Activated CD4-positive, alpha-beta T cell treated with anti-CD3 and anti-CD28 coated beads, Interleukin-2, amount 10 ng/mL, durations not matched to agents 7 days and 5 days (primary cell): ENCODE measurements at places on chromosomes 6 and 20. TPM values are rescaled to one million over a fixed set of nuclear protein-coding genes. Genes with fewer than 3 reads are reported as not detected.

Gene HLA-DQA2
- total RNA-seq, result 0.27 TPM

Gene C6orf163
- total RNA-seq, result 2.3 TPM

Gene HCRTR2
- total RNA-seq, result not detected

Gene NKX2-2
- total RNA-seq, result not detected

Gene SLC44A4
- total RNA-seq, result 0.15 TPM

DNA sequence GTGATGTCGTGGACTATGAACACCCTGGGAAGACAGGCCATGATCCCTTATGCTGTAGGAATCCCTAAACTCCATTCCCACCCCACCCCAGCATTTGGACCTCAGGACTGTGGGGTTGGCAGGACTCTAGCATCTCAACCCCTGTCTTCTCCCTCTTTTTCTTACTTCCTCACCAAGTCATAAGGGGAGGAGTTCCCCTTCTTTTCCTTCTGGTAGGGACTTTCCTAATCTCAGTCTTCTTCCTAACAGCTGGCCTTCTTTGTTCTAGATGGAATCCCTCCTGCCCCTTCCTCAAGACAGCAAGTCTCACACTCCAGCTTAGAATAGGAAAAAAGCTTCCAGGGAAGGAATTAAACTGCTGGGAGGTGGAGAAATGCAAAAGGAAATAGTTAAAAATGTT is 2.3 kb upstream of the SIRPB2 start:
- H3K4me1 ChIP-seq, result peaks cover 23% of the 10 kb centered on the region
- no peaks in the 10 kb centered on the region for H3K36me3 ChIP-seq
- H3K4me3 ChIP-seq, result no peak overlapping the region
- DNase-seq, result no peak

DNA sequence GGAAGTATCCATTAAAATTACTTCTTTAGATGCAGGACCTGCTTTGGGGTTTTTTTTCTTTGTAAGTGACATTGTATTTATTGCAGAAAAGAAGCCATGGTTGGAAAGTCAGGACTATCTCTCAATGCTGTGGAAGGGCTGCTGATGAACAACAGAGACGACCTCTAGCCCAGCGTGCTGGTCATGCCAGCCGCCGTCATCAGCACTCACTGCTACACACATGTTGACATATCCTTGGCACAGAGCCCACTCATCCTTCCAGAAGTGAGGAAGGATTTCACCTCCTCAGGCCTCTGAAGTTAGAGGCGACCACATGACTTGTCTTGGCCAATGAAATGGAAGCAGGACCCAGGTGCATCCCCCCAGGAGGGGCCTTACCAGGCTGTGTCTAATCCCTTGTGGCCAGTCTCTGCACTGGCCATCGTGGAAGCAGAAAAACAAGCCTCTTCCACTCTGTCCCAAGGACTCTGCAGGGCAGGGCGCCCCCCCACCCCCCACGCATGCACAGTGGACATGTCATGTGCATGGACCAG is 343.5 kb downstream of the TAF4 start:
- no peak overlapping the region for H3K4me3 ChIP-seq
- no peak overlapping the region for H3K27ac ChIP-seq
- no peak for DNase-seq
- H3K36me3 ChIP-seq, result no peaks in the 10 kb centered on the region
- no peaks in the 10 kb centered on the region for H3K27me3 ChIP-seq
- peaks cover 9% of the 10 kb centered on the region for H3K4me1 ChIP-seq

DNA sequence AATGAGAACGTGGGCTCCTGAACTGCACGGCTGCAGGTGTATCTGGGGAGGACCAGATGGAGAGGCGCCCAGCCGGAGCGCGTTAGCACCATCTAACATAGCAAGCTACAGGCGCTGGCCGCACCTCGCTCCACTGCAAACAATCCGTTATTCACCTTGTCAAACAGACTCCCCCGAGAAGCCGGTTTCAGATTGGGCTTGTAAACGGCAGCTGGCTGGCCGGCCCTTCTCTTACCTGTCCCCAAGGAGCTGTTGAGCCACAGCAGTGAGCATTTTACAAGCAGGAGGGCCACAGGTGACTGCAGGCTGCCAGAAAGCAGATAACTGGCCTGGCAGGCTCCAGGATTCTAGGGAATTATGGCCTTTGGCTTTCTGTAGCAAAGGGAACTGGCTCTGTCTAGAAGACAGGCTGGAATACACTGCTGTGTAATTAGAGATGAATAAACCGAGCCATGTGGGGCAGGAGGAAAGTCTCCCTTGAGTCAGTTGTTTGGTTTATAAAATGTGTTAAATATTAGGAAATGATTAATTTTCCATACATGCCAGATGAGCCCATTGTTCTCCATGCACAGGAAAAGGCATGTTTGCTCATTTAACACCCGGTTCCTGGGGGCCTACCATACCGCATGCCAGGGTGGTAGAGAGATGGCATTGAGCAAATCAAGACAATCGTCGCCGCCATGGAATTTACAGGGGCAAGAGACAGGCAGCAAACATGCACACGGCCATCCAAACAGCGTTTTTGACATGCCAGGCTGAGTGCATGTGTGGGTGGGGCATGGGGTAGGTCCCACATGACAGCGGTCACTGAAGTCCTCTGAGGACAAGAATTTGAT is 159.3 kb downstream of the NFATC2 start:
- no peak for DNase-seq
- no peak overlapping the region for H3K27ac ChIP-seq
- peaks cover 35% of the 10 kb centered on the region for H3K4me1 ChIP-seq
- no peak overlapping the region for H3K4me3 ChIP-seq
- no peaks in the 10 kb centered on the region for H3K27me3 ChIP-seq

- H3K4me1 ChIP-seq, result no peaks in the 10 kb centered on the region
- peaks cover 2% of the 10 kb centered on the region for H3K36me3 ChIP-seq
- H3K27ac ChIP-seq, result no peak overlapping the region
- H3K27me3 ChIP-seq, result no peaks in the 10 kb centered on the region
- H3K4me3 ChIP-seq, result no peak overlapping the region
Measured at GRCh38 chr20:30811885-30812671, 445.4 kb upstream of the DEFB115 start.

DNA sequence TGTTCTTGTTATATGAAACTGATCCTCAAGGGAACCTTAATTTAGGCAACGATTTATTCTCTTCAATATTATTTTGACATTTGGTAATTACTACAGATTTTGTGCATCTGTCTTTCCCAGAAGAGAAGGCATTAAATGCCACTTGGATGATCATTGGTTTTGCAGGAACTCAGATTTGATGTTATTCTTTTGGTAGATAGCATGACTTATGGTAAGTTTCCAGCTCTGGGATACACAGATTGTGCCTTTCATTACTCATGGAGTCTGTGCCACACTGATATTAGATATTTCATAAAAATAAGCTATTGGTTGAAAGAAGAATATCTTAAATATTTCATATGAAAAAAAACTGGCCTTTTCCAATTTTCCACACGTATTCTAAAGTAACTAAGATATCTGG is 120.1 kb downstream of the AIG1 start:
- H3K27me3 ChIP-seq, result no peaks in the 10 kb centered on the region
- H3K4me1 ChIP-seq, result no peaks in the 10 kb centered on the region
- H3K27ac ChIP-seq, result no peak overlapping the region
- H3K4me3 ChIP-seq, result no peak overlapping the region

GRCh38 chr6:16698997-16699868 is 62.0 kb downstream of the ATXN1 start:
- no peak for DNase-seq
- peak overlapping the region; percentile 83 for H3K27ac ChIP-seq
- peak overlapping the region; percentile 68 for H3K4me3 ChIP-seq
- no peaks in the 10 kb centered on the region for H3K27me3 ChIP-seq
- peaks cover 11% of the 10 kb centered on the region for H3K36me3 ChIP-seq

DNA sequence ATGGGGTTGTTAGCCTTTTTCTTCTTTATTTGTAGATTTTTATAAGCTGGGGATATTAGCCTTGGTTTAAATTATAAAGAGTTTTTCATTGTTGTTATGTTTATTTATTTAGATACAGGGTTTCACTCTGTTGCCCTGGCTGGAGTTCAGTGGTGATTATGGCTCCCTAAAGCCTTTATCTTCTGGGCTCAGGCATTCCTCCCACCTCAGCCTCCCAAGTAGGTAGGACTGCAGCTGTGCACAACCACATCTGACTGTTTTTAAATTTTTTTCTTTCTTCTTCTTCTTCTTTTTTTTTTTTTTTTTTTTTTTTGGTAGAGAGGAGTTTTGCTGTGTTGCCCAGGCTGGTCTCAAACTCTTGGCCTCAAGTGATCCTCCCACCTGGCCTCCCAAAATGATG is 80.9 kb downstream of the UBE3D start:
- DNase-seq, result no peak
- no peaks in the 10 kb centered on the region for H3K4me1 ChIP-seq
- H3K27me3 ChIP-seq, result no peaks in the 10 kb centered on the region
- no peak overlapping the region for H3K27ac ChIP-seq

- H3K27ac ChIP-seq, result peak overlapping the region; percentile 89
- no peaks in the 10 kb centered on the region for H3K27me3 ChIP-seq
- peak; percentile 49 for DNase-seq
- peaks cover 67% of the 10 kb centered on the region for H3K4me1 ChIP-seq
- peak overlapping the region; percentile 61 for H3K4me3 ChIP-seq
Measured at GRCh38 chr20:36591854-36592641, 13.5 kb upstream of the RAB5IF start.

DNA sequence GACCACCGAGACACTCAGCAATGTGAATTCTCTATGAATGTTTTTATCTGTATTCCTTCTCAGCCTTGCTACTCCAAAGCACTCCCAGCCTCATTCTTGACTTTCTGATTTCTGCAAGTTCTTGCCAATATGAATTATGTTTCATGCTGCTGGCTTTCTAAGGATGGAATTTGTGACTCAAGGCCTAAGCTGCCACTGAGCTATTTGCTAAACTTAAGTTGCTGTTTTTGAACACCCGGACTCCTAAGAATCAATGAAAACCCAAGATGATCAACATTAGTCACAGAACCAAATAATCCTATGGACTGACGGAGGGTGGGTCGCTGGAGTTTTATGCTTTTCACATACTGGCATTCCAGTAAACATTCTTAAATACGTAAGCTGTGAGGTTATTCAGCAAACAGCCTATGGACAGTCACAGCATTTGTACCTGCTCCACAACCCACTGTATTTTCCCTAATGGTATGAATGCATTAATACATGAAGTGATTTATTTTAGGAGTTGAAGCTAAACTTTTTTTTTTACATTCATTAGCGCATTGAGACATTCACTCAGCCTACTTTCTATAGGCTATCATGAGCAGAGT is 8.2 kb upstream of the PXDC1 start:
- no peak overlapping the region for H3K4me3 ChIP-seq
- DNase-seq, result no peak
- H3K36me3 ChIP-seq, result no peaks in the 10 kb centered on the region
- peaks cover 12% of the 10 kb centered on the region for H3K27me3 ChIP-seq
- no peaks in the 10 kb centered on the region for H3K4me1 ChIP-seq

DNA sequence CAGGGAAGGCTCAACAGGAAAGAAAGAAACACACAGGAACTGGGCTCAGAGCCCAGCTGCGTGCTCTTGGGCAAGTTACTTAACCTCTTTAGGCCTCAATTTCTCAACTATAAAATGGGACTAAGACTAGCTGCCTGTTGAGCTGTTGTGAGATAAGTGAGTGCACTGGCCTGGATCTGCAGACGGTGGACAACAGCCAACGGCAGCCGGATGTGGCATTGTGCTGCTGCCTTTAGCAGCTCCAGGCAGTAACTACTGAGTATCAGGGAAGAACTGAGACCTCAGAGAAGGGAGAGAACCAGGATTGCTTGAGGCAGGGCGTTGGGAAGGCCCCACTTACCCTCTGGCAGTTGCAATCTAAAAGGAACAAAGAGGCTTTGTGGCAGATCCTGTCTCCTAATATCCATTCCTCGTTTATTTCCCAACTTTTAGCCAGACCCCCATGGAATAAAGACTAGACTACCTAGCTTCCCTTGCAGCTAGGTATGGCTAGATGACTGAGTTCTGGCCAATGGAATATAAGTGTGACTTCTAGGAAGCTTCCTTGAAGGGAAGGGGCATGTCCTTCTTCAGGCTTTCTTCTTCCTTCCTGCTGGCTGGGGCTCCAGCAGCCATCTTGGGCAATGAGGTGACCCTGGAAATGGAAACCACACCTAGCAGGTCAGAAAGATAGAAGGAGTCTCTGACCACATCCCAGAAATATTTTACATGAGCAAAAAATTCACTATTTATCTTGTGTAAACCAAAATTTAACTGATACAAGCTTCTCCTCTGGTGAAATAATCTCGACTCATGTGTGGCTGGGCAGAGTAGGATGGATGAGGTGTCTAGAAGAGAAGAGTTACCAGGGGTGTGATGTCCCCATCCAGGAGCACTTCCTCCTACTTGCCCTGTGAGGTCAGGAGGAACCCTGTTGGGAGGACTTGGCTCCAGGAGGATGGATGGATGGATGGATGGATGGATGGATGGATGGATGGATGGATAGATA is 67.6 kb downstream of the MRPL14 start:
- H3K4me3 ChIP-seq, result no peak overlapping the region
- peak overlapping the region; percentile 36 for H3K27ac ChIP-seq
- H3K36me3 ChIP-seq, result no peaks in the 10 kb centered on the region
- peaks cover 5% of the 10 kb centered on the region for H3K27me3 ChIP-seq
- DNase-seq, result no peak
- H3K4me1 ChIP-seq, result peaks cover 9% of the 10 kb centered on the region

DNA sequence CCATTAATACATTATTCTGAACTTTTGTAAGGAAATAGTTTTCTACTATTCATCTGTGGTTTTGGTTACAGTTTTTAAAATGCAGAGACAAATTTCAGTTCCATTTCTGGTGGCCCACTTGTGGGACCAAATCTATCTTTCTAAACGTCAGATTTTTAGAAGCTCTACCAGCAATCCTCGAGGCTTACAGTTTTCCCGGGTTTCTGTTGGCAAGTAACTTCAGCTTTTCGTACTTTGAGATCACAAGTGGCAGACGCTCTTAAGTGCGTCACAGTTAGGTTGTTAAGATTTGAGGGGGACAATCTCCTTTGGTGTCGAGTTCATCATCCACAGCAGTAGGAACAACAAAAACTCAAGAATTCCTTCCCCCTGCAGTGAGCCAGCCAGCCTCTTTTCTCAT is 60.0 kb downstream of the JARID2 start:
- no peak for DNase-seq
- H3K36me3 ChIP-seq, result peaks cover 16% of the 10 kb centered on the region
- H3K4me3 ChIP-seq, result no peak overlapping the region
- H3K27me3 ChIP-seq, result no peaks in the 10 kb centered on the region
- H3K4me1 ChIP-seq, result peaks cover 76% of the 10 kb centered on the region
